ENCODE measurements at places on chromosomes 12 and 14.

DNA sequence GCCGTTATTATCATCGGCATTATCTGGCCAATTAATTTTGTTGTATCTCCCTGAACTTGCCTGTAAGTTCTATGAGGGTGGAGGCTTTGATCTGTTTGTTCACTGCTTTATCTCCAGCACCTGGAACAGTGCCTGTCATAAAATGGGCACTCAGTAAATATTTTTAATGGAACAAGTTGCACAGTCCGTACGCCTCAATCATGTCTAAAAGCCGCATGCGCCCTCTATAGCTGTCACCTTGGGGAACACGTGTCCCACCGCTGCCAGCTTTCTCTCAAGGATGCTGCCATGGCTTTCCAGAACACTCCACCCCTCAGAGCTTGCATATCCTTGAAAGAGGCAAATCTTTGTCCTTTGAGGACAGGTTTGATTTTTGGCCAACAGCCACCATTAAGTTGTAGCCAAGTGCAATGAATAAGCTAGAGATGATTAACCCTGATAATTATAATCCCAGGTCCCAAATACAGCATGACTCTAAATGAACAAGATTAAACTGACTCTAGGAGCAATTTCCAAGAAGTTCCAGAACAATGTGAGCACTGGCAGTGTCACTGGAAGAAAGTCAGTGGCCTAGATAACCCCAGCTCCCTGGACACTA, 55.1 kb downstream of the ERH start:
- DNase-seq: no peak

- DNase-seq: peak; percentile 52
These were observed 577 bp downstream of the DTX3 start for GRCh38 chr12:57604992-57605810.

GRCh38 chr12:109020796-109021380, at the start of gene SVOP:
TSS of gene SVOP (minus strand) at chr12:109021068. CDS start at chr12:109020868, 200 bp downstream.
- DNase-seq: peak; percentile 79

DNA sequence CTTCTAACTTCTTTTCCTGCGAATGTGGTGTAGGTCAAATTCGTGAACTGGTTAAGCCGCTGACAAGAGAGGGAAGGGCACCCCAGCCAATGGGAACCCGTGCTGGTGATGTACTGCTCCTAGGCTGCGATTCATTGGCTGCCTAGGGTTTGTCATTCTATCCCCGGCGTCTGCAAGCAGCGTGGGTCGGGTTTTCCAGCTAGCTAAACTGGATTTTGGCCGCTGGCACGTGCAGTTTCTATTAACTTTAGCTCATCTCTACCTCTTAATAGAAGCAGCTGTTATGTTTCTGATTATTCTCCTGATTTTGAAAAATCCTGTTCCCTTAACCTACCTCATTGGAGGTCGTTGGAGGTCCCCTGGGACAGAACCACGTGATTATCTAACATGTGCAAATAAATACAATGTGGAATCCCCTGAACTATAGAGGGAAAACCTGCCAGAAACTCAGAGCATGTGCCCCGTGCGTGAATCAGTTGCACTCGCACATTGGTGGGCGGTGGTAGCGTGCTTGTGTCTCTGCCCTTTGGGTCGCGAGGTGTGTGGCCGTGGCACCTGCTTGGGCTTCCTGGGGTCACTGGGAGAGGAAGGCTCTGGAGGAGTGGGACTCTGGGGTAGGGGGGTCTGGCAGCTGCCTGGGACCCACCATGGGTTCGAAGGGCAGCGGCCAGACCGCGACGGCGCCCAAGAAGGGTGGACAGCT, 876 bp upstream of the PPM1A start:
- peak; percentile 98 for DNase-seq

- no peak for DNase-seq
These were observed at the start of gene ADAMTS20 for GRCh38 chr12:43551971-43552559. TSS of gene ADAMTS20 (minus strand) at chr12:43552203. CDS start at chr12:43551921, 282 bp downstream.

DNA sequence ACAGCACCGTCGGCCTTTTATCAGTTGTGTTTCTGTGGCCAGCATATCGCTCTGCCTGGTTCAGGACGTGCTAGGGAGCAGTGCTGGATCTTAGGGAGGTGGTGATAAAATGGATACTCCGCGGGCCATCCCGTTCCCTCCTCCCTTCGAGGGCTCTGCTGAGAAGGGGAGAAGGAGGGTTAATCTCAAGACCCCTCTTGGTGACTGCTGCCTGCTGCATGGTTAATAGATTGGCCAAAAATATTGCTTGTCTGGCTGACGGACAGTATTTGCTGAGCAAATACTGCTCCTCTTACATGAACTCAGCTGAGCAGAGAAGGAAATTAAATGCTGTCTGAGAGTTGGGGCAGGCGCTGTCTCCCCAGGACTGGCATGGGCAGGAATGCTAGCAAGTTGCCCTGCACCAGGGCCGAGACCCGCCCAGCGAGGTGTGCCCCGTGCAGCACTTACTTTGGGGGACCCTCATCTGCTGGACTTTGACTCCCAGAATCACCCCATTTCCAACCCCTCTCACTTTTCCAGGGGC, 1.2 kb downstream of the FBRSL1 start:
- no peak for DNase-seq

GRCh38 chr12:58066296-58066695, 124.9 kb downstream of the ATP23 start:
- DNase-seq: no peak

- no peak for DNase-seq
These were observed 915.8 kb downstream of the VRK1 start for GRCh38 chr14:97713023-97713422.

DNA sequence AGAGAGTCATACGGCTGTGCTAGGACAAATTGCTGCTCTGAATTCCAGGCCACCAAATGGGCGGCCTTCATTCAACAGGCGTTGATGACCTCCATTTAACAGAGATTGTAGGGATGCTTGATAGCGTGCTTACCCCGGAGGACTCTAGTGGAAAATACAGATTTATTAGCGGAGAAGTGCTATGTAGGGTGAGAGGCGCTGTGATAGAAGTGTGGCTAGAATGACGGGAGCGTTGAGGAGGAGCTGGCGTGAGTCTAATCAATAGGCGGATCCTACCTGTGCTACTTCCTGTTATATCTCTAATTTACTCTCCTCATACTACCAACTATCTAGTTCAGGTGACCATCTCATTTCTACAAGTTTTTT, 668 bp downstream of the MRPS35 start:
- peak; percentile 46 for DNase-seq

- DNase-seq: no peak
These were observed 52.1 kb upstream of the DCD start for GRCh38 chr12:54700301-54700700.

DNA sequence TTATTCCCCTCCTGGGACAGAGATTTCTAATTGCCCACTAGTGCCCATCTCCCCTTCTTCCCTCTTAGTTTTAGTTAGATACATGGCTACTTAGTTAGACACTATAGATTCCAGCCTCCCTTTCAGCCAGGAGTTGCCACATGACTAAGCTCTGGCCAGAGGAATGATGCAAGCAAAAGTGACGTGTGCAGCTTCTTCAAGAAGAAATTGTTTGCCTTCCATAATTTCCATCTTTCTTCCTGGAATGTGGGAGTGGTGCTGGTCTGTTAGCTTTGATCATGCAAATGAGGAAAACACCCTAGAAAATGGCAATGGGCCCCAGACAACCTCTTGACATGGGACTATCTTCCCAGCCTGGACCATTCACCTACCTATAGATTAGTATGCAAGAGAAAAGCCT, 21.4 kb downstream of the CCDC177 start:
- DNase-seq: no peak
